NCI-H510A (cell line): ENCODE measurements at places on chromosomes 7 and 10.

DNA sequence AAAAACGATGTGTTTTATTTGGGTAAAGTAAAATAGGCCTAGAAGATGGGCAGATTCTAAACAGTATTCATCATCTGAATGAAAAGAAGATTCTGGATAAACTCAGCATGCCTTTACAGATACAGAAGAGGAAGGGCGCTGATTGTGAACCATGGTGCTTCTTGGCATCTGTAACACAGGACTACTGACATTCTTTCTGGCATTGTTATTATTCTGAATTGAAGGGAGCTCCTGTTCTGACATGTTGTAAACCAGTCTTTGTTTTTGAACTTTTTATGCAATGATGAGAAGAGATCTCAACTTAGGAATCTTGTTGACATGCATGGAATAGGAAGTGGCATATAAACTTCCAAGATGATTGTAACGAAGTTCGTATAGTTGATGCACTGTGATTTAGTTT, 13.5 kb downstream of the RPA3 start:
- DNase-seq: no peak

GRCh38 chr10:4867520-4868356, 41.7 kb downstream of the AKR1E2 start:
- no peak for DNase-seq

DNA sequence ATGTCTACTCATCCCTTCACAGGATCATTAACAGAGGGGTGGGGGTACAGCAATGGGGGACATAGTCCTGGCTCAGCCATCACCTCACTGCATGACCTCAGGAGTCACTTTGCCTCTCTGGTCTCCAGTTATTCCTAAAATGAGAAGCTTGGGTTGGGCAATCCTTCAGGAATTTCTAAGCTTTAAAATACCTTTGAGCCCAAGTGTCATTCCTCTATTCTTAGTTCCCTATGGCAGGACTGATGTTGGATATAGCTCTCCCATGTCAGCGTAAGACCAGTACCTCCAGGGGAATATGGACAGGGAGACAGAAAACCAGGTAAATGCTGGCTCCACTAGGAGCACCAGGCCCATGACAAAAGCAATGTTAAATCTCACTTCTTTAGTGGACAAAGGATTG, 34.5 kb downstream of the BLNK start:
- no peak for DNase-seq

GRCh38 chr10:27241010-27241651, 534 bp upstream of the ACBD5 start:
- no peak for DNase-seq

DNA sequence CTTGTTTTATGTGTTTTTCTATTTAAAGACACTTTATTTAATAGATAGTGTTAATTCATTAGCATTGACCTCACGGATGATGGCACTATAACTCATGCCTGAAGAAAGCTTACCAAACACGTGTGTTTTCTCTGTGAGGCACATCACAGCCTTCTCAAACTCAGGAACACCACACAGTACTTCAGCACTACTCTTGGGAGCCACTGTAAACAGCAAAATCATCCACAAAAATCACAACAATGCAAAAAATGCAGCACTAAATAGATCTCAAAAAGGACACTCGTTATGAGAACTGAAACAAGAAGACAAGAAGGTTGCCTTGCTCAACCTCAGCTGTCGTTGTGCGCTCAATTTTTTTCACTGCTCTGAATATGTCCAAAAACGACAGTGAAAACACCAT, 12.0 kb upstream of the PARP12 start:
- DNase-seq: no peak
